NCI-H526 (cell line): ENCODE measurements at places on chromosomes 6 and 20.

- DNase-seq: no peak
Measured at GRCh38 chr6:79145301-79145700, 67.2 kb upstream of the PHIP start.

GRCh38 chr6:100452998-100453397, 11.7 kb downstream of the SIM1 start:
- no peak for DNase-seq

DNA sequence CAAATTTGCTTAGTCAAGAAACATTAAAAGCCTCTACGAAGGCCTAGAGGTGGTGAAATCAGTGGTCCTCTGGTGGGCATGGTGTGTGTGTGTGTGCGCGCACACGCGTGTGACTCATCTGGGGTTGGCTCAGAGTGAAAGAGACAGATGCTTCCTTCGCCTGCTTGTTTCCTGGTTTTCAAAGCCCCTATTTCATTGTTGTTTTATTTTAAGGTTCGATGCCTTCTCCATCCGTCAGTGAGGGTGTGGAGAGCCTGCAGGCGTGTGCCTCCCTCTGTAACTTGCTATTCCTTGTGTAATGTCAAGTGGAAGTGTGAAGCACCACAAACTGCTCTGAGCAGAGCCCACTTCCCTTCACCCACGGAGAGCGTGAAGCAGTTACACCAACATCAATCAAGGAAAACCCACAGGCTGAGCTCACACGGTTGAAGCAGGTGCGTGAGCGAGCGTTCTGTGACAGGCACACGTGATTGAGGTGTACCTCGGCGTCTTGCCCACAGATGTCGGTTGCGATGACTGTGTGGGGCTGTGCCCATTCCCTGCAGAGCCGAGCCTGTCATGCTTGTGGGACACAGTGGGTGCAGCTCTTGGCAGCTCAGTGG, 233.9 kb downstream of the PRL start:
- DNase-seq: no peak

DNA sequence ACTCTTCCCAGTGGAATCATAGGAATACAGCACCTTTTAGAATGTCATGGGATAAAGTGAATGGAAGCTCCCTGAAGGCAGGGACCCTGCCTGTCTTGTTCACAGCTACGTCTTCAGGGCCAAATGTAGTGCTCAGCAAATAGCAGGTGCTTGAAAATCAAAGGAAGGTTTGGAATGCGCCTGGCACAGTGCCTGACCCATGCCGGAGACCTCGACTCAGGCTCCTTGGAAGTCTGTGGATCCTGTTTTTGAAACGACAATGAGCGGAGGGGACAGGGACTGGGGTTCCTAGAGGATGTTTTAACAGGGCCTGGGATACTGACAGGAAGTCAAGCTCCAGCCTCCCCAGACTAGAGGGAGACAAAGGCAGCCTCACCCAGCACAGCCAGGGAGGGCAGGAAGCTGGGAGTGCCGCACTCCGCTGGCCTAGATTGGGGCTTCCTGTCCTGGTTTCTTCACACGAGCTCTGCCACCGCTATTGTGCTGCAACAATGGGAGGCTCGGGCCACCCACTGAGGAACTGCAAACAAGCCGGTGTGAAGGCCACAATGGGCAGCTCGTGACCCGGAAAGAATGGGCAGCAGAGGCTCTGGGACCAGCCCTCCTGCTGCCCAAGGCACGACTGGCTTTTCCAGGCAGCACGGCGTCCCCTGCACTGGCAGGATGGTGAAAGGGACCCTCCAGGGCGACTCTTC, 76.7 kb downstream of the PREX1 start:
- DNase-seq: peak; percentile 56

GRCh38 chr6:12189150-12189549, 101.0 kb upstream of the EDN1 start:
- no peak for DNase-seq
